ENCODE measurements at places on chromosomes 5 and 9. TPM values are rescaled to one million over a fixed set of nuclear protein-coding genes. Genes with fewer than 3 reads are reported as not detected.

DNA sequence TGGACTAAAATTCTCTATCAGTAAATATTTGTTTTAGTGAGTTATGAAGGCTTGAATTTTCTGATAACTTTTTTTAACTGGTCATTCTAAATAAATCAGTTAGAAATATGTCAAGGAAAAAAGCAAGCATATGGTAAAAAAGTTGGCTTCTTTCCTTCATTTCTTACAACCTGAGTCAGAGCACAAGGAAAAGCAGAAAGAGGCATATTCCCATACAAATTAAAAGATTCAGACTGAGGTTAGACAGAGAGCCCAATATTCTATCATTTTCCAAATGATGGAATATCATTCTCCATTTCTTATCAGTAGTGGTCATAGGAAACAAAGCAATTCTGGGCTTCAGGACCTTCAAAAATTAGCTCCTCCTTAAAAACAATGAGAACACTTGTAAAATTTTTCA, 732.1 kb downstream of the MAT2B start:
- DNase-seq: no peak

DNA sequence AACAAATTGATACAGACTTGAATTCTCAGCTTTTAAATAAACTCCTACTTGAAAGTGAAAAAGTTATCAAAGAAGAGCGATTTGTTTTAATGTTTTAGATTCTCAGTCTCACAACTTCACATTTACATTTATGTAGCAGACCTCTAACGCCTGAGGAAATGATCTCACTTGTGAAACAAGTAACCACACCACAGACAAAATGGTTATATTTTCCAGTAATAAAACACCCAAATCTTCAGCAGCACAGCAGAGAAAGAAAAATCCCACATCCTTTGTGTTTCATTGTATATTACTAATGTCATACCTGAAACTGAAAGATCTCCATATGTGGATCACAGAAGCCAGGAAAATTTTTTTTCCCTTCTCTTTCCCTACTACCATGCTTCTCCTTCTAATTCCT, 29.8 kb upstream of the GZMA start:
- no peak for DNase-seq

DNA sequence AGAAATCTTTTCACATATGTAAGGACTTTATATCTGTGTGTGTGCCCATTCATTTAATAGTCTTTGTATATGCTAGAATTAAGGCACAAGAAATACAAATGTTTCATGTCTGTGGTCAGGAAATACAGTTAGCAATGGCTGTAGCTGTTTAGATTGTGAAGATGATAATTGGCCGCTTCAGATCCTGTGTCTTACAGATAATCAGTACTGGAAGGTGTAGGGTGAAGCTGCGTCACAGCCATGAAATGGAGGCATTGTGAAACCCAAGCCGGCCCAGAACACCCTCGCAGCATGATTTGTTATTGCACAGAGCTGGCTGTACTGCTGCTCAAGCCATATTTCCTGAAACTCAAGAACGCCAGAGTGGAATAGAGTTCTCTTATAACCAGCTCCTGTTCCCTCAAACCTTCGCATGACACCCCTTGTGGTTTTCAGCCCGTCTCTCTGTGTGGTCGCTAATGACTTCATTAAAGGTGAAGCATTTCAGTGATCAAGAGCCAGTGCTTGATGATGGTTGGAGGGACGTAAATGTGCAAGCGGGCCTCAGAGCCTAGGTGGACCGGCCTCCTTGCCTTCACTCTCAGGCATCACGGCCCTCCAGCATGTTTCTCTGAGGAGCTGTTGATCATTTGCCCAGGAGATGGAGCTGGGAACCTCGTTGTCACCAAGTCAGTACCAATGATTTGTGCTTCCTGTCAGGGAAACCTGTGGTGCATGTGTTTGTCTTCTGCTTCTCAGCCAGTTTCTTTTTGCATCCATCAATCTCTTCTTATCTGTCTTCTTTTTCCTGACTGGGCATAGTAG, 80.1 kb downstream of the F2RL2 start:
- peak; percentile 53 for DNase-seq

The SPINK13 gene
- total RNA-seq: not detected

Data from ureter (tissue), 1 donor.